ENCODE measurements at places on chromosomes 7 and 10. TPM values are rescaled to one million over a fixed set of nuclear protein-coding genes. Genes with fewer than 3 reads are reported as not detected.

- DNase-seq: no peak
Measured at GRCh38 chr7:26627891-26628341, 236.5 kb downstream of the SKAP2 start.

DNA sequence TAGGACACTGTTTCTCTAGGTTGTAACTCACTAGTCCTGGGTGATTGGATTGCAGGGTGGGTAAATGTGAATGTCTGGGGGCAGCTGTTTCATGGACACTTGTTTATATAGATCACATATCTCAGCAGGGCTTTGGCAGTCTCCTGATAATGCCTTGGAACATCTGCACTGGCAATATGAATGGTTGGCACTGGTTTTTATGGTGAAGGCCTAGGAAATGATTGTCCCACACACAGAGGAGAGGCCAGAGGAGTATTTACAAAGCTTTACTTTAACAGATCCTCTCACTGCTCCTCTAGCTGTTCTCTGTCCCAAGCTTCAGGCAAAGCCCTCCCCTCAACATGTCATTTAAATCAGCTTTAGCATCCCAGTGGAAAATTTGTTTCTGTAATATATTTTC lies 171.3 kb upstream of the STEAP4 start:
- no peak for DNase-seq

DNA sequence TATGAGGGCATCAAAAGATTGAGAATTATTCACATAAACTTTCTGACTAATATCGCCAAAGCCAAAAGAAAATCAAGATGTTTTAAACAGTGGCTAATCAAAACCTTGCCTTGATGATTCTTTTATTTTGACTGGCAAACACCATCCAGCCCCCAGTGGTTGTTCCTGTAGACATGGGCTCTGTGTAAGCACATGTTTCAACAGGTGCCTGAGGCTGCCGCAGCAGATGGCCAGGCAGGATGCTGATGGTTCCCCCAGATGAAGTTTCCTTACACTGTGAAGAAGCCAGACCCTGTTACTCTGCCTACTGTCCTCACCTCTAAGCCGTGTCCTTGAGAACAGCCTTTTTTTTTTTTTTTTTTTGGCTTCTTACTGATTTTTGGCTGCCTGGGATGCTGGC lies 146.5 kb downstream of the RAB11FIP2 start:
- no peak for DNase-seq

DNA sequence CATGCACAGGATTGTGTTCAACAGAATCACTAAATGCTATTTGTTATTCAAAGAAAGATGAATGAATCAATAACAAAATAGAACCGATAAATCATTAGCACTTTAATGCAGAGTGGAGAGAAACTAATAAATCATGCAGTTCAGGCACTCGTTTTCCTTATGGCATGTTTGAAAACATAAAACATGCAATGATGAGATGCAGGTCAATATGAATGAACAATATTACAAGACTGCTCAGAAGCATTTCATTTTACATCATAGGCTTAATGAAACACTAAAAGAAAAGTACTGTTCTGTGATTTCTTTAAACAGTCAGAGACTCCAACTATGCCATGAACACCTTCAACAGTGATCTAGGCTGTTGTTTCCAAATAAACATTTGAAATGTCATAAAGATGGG lies 158.1 kb upstream of the ETV1 start:
- DNase-seq: no peak

GRCh38 chr7:140242057-140243031 lies 65.6 kb upstream of the KDM7A start:
- peak; percentile 25 for DNase-seq

The TMEM176A gene
- polyA plus RNA-seq: 51.6 TPM

- no peak for DNase-seq
Measured at GRCh38 chr10:3749600-3749999, 35.4 kb downstream of the KLF6 start.

DNA sequence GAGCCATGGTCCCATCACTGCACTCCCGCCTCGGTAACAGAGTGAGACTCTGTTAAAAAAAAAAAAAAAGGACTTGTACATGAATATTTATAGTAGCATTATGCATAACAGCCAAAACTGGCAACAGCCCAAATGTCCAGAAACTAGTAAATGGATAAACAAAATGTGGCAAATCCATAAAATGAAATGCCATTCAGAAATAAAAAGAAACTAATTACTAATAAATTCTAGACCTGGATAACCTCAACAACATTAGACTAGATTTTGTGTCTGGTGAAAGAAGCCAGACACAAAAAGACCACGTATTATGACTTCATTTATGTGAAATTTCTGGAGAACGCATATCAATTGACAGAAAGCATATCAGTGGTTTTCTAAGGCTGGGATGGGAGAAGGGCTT lies 74.5 kb downstream of the HPSE2 start:
- DNase-seq: no peak

The PAPOLB gene
- 0.16 TPM for polyA plus RNA-seq

The SPDYE9 gene
- polyA plus RNA-seq: not detected

Data from right cardiac atrium (tissue), 5 donors.